CD4-positive, alpha-beta T cell treated with Interleukin-15 for 1 hour (primary cell): ENCODE measurements at places on chromosomes 11 and 22.

DNA sequence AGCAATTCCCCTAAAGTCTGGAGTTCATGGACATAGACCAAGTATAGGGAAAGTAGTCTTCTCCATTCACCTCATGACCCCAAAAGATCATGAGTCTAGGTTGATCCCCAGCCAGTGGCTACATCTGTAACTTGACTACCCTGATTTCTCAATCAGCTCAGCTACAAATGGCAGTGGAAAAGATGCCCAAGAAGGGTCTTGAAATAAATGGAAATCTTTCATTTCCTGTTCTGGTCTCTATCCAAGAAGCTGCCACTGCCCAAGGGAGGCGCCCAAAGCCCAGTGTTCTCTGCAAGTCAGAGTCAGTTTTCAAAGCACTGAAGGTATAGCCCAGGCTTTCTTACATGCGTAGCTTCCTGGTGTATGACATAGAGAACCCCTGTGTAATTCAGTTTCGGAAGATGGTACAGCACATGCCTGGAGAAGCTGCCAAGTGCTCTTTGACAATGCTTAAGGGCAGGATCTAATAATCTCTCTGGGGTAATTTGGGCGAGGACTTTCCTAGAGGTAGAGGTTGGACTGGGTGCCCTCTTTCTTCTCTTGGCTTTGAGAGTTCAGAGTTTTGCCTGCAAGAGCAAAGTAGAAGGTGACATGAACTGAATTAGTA lies 101.1 kb downstream of the ADAMTS15 start:
- no peak for DNase-seq

DNA sequence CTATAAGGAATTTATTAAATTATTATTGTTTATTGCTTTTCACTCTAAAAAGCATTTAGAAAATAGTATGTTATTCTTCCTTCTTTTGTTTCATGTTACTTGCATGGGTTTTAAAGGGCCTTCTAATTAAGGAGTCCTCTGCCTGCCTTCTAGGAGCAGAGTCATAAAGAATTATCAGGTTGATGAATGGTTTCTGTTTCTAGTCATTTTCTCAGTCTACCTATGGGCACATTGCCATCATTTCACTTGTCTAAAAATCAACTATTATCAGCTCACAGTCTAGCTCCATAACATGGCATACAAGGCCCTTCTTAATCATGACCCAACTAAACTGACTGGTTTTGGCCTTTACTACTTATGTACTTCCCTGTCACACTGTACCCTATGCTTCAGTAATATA lies 16.2 kb downstream of the DYNC2H1 start:
- no peak for DNase-seq

- DNase-seq: no peak
These were observed 312.2 kb downstream of the BRD1 start for GRCh38 chr22:49515475-49515874.

- DNase-seq: no peak
These were observed at the start of gene SCUBE2 for GRCh38 chr11:9091044-9091922. Gene SCUBE2 (minus strand): TSS chr11:9091599. CDS start chr11:9091528, 71 bp downstream.

DNA sequence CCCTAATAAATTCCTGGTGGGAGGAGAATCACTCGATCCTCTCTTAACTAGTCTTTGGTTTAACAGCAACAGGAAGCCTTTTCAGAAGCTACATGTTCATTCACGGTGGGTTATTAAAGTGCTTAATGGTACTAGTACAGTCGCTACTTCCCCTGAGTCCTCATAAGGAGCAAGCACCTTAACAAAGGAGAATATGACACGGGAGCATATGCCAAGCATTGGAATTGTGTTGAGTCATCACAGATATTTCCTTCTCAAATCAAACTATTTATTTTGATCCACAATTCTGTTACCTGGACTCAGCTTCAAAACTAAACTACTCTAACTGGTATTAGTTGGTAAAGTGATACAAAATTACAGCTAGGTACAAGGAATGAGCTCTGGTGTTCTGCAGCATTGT lies 177.5 kb upstream of the CTSC start:
- no peak for DNase-seq

DNA sequence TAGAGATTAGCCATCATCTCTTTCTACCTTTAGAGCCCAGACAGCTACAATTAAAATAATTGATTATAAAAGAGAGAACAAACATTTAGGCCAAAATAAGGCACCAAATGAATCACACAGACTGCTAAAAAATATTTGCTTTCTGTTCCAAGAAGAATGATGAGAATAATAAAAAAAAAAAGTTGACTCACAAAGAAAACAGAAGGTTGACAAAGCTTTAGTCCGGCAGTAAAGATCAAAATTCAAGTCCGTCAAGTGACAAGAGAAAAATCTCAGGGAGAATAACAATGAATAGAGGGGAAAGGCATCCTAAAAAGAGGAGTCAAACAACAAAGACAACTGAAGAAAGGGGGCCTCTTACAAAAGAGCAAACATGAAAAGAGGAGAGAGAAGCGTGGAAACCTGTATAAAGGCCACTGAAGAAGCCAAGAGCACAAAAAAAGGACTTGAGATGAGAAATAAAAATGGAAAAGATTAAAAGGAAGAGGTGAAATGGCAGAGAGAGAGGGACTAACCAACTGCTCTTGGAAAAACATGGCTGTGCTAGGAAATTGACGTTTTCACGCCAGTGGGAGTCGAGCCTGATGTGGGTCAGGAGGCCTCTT lies 910.2 kb downstream of the OPCML start:
- DNase-seq: no peak

- DNase-seq: no peak
These were observed 147.3 kb upstream of the C11orf58 start for GRCh38 chr11:16591157-16591556.

GRCh38 chr11:59199546-59200422 lies 12.9 kb downstream of the MPEG1 start:
- DNase-seq: peak; percentile 33

GRCh38 chr11:45922425-45923082 lies at the start of gene LARGE2:
Gene LARGE2 (plus strand): TSS chr11:45922656. CDS start chr11:45922883, 227 bp downstream.
- DNase-seq: peak; percentile 19

- DNase-seq: no peak
These were observed 39.4 kb upstream of the LIN7C start for GRCh38 chr11:27545946-27546345.

GRCh38 chr11:2570841-2571597 lies 126.2 kb downstream of the KCNQ1 start:
- DNase-seq: no peak

DNA sequence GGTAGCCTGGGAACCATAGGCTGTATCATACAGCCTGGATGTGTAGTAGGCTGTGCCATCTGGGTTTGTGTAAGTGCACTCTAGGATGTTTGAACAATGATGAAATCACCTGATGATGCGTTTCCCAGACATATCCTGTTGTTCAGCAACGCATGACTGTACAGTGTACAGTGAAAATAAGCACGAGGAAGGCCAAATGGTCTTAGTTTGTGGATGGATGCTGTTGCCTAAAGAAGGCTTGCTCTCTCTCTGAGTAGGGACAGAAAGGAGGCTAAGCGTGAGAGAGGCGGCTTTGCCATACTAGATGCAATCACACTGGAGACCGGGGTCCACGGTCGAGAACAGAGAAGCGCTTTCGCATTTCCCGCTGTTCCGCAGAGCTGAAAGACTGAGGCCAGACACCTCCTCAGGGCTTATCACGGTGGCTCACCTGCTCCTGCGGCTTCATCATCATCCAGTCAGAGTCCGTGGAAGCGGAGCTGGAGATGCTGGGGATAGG lies 27.6 kb upstream of the APLP2 start:
- DNase-seq: peak; percentile 32

- DNase-seq: no peak
These were observed 5.3 kb upstream of the TYMP start for GRCh38 chr22:50535113-50535512.

DNA sequence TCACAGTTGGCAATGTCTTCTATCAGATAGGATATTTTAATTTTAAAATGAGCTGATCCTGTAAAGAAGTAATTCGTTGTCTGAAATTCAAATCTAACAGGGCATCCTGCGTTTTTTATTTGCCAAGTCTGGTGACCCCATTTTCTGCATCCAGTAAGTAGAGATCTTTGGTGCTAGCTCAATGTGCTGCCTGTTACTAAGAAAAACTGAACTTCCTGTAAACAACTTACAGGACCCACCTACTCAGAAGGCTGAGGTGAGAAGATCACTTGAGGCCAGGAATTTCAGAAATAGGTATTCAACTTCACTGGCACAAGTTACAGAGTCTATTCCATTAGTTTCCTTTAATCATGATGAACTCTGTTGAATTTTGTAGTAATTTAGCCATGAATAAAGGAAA lies 4.0 kb downstream of the ARL14EP start:
- DNase-seq: no peak

- DNase-seq: no peak
These were observed 932.8 kb downstream of the BRD1 start for GRCh38 chr22:48894804-48895250.

DNA sequence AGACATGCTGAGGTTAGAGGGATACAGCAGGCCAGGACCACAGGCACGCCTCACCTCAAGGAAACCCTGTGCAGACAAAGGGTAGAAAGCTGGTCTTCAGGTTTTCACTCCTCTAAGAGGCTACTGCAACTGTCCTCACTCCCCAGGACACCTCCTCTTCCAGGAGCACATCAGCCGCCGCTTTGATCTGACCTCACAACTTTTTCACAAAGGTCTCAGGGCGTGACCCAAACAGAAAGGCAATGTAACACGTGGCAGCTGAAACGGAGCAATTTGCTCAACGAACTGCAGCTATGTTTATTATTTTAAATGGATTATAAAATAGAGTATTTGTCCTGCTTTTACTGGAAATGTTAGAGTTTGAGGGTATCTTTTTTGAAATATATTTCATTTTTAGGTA lies 46.1 kb downstream of the LARGE1 start:
- no peak for DNase-seq

- DNase-seq: no peak
These were observed 29.6 kb downstream of the ZNF143 start for GRCh38 chr11:9490376-9490775.

GRCh38 chr11:250740-251299 lies 14.0 kb downstream of the PSMD13 start:
- DNase-seq: peak; percentile 77

GRCh38 chr11:8219257-8220021 lies 44.2 kb downstream of the LMO1 start:
- no peak for DNase-seq

GRCh38 chr11:58691675-58692074 lies 40.1 kb downstream of the GLYAT start:
- no peak for DNase-seq

- no peak for DNase-seq
These were observed 8.3 kb downstream of the GAS2 start for GRCh38 chr11:22674470-22675439.

GRCh38 chr11:12767027-12767426 lies 92.8 kb downstream of the TEAD1 start:
- no peak for DNase-seq

DNA sequence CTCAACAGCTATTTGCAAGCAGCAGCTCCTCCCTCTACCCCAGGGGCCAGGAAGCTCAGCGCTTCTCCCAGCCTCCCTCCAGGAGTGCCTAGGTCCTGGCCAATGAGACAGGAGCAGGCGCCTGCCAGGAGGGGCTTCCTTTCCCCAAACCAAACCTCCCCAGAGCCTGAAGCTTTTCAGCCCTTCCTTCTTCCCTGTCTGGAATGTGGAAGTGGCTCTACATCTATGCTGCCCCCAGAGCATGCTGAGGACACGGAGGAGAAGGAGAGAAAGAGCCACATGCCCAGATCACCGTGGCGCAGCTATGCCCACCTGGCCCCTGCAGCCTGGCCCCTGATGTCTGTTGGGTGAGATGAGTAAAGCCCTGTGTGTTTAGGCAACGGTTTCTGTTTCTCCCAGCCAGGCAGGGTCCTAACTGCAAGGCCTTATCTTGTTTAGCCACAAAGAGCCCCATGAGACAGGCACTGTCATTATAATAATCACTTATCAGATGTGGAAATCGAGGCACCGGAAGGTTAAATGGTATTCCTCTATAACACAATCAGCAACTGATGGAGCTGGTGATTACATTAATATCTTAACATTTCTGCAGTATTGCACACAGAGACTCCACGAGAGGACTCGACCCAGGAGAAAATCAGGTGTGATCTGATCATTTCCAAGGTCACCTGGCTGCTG lies 315.8 kb downstream of the CTTN start:
- no peak for DNase-seq

DNA sequence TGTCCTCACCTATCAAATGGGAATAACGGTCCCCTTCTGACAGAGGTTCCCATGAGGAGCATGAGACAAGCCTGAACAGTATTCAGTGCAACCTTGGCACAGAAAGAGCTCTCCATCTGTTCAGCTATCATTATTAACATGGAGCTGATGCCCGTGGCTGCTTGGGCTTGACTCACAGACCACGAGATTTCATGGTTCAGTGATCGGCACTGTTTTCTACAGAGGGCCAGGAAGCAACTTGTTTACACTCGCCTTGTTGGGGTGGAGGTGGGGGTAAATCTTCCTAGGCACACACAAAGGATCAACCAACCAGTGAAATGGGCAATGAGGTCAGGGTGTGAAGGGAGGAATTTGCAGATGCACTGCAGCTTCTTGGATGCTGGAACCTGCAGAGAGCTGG lies 88.2 kb downstream of the CWC15 start:
- no peak for DNase-seq

DNA sequence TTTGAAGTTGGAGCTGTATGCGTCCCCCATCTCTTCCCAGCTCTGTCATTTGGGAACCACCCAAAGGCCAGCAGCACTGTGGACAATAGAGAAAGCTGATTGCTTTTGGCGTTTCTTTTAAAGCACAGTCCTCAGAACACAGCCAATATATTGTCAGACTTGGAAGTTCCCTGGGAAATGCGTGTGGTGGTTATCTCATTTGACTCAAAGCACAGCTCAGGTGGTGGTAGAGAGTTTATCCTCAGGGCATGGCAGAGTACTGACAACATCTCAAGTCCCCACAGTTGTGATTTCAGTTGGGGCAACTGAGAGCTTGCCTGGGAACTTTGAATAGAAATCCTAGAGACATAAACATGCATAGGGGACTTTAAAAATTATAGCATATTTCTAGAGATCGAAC lies 601.3 kb downstream of the ETS1 start:
- no peak for DNase-seq

- peak; percentile 33 for DNase-seq
These were observed 7.6 kb upstream of the MCM5 start for GRCh38 chr22:35392357-35392756.

GRCh38 chr11:117839936-117840813 lies 15.6 kb upstream of the FXYD2 start:
- no peak for DNase-seq

DNA sequence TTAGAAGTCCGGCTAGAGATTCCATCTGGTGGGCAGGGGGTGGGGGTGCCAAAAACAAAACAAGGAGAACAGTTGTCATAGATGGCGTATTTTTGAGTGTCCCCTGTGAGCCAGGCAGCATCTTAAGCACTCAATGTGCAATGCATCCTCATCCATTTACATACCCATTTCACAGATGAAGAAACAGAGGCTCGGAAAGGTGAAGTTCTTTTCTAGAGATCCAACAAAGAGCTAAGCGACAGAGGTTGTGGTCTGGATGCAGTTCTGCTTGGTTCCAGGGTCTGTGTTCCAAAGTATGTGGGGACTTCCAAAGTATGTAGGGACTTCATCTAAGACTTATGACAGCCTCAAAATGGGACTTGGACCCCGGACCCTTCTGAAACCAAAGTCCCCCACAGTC lies 277.8 kb downstream of the MN1 start:
- DNase-seq: no peak

GRCh38 chr11:21411104-21411503 lies 741.7 kb downstream of the NELL1 start:
- no peak for DNase-seq
